ENCODE measurements at places on chromosomes 2 and 18. TPM values are rescaled to one million over a fixed set of nuclear protein-coding genes. Genes with fewer than 3 reads are reported as not detected.

CHRNG gene
- total RNA-seq = not detected

ANKRD30BL gene
- total RNA-seq = under 0.01 TPM

ALK gene
- not detected for total RNA-seq

CPS1 gene
- 19.8 TPM for total RNA-seq

PIEZO2 gene
- 0.48 TPM for total RNA-seq

ELOA2 gene
- total RNA-seq = not detected
